CD4-positive, alpha-beta T cell treated with Interleukin-4 for 4 hours (primary cell): ENCODE measurements at places on chromosomes 13 and 19.

DNA sequence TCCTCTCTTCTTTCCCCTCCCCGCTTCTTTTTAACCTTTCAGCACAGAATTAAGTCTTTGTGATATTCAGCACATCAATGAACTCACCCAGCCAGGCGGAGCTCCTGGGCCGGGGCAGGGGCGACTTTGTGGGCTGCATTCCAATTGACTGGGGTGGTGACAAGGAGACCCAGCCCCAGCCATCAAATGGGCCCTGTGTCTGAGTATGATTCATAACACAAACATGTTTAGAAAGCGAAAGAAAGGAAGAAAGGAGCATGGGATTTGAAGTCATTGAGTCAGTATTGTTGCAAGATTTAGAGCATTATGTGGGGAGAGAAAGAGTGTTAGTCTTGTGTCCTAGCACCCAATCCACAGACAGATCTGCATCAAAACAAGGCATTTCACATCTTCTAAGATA is 185.3 kb downstream of the LHFPL6 start:
- no peak for DNase-seq

- DNase-seq, result no peak
Observed at GRCh38 chr13:29165840-29166239, 345.7 kb downstream of the MTUS2 start.

DNA sequence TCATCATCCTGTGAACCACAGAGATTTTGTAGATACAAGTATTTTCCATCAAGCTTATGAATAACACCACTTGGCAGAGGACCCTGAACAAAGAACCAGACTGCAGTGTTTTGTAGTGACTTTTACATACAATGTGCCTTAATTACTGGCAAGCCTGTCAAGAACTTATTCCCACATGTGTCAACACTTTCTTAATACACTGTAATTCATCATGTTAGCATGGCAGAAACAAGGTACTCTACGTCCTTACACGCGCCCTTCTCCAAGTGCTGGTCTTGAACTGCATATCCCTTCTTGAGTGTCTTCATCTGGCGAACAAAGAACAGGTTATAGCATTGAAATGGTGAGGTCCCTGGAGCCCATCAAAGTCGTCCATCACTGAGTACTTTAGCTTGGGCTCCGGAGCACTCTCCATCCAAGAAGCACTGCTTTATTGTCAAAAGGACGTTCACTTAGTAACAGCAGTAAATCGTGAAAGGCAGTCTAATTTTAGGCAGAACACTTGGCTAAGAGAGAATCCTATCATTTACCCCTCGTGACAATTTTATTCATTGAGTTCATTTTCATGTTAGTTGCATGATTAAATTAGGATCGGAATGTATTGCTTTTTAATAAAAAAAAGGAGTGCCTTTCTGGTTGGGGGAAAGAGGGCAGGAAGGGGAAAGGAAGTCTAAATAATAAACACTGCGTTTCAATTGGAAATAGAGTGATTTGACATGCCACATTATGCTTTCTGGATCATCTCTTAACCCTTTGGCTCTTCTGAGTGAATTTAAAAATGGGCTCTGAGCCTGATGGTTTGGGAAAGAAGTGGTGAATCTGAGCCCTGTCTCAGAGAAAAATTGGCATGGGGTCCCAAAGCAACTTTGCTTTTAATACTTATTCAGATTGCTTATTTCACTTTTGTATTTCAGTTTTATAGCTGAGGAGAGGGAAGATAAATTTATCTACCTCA is 376.1 kb downstream of the DLEU7 start:
- DNase-seq, result no peak

- peak; percentile 33 for DNase-seq
Observed at GRCh38 chr19:3687774-3688706, 12.2 kb downstream of the PIP5K1C start.

GRCh38 chr19:10968527-10969135 is 7.8 kb downstream of the SMARCA4 start:
- no peak for DNase-seq

DNA sequence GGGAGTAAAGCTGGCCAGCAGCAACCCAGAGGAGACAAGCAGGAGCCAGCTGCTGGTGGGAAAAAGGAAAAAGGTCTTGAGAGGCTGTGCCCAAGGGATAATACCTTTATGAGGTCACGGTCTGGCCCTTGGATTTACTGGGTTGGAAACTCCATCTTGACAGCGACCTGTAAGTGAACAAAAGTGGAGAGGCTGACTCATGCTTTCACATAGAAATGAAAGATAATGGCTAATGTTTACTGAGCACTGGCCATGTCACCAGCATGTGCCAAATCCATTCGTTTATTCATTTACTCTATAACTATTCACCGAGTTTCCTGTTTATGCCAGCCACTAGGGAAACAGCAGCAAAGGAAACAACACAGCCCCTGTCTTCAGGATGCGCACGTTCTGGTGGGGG is 4.7 kb downstream of the VRK3 start:
- no peak for DNase-seq

GRCh38 chr13:33016414-33017322 is at the start of gene KL:
TSS of gene KL (plus strand) at chr13:33016423. CDS start at chr13:33016441, 18 bp downstream.
- DNase-seq, result no peak
